Stimulated activated CD8-positive, alpha-beta memory T cell treated with anti-CD3 and anti-CD28 coated beads, Interleukin-2, amount 100 ng/mL, for 48 hours (primary cell): ENCODE measurements at places on chromosomes 1 and 21.

GRCh38 chr1:154623358-154623757 is 15.4 kb upstream of the ADAR start:
- no peak for DNase-seq

- DNase-seq, result no peak
These were observed 16.6 kb upstream of the ABCG1 start for GRCh38 chr21:42202321-42202720.

GRCh38 chr1:232385221-232385620 is 244.7 kb downstream of the SIPA1L2 start:
- no peak for DNase-seq

- DNase-seq, result no peak
These were observed 44.9 kb downstream of the DOCK7 start for GRCh38 chr1:62643283-62643682.

GRCh38 chr1:208303743-208304712 is 59.8 kb upstream of the PLXNA2 start:
- no peak for DNase-seq

DNA sequence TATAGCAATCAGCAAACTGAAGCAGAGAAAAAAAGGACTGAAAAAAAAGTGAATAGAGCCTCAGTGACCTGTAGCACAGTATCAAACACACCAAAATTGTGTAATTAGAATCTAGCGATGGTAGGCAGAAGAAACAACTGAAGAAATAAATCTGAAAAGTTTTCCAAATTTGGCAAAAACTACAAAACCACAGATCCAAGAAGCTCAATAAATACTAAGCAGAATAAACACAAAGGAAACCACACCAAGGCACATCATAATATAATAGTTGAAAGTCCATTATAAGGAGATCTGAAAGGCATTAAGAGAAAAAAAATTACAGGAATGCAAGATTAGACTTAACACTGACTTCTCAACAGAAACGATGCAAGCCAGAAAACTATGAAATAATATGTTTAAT is 7.1 kb upstream of the IL12RB2 start:
- DNase-seq, result no peak

DNA sequence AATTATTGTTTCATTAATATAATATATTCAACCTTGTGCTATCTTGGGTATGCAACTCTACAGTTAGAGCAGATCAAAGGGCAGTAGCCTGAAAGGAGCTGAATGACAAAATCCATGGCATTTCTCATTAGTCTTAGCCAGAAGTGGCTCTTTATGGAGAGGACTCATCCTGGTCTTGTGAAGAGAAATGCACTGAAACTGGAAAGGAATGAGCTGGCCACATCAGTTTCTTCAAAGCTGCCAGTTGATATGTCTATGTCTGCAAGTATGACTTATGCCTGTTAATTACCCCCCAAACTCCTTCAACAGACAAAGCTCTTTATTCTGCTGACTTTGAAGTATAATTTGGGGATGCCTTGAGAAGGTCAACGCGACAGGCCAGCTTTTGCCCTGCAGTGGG is 119.0 kb upstream of the UBE2U start:
- no peak for DNase-seq

GRCh38 chr1:85202092-85202863 is 1.5 kb upstream of the SYDE2 start:
- DNase-seq, result no peak

GRCh38 chr1:155017946-155018316 is 15.3 kb downstream of the ZBTB7B start:
- no peak for DNase-seq

- DNase-seq, result peak; percentile 17
These were observed 660 bp downstream of the GCLM start for GRCh38 chr1:93908394-93909145.

DNA sequence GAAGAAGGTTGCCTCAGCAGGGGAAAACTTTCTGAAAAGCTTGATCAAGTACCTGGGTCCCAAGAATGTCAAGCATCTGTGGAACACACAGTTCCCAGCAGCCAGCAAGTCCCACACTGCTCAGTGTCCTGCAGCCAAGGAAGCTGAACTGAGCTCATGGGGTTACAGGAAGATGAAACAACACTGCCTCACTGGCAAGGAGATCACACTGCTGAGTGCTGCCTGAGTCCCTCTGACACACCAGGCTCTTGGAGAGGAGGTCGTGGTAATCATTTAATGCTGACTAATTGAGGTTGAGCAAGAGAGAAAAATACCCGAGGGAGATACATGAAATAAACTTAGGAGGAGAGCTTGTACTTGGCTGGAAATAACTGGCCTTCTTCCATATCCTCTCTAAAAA is 75.2 kb downstream of the MPZL1 start:
- no peak for DNase-seq

GRCh38 chr1:87388411-87388810 is 59.7 kb downstream of the LMO4 start:
- DNase-seq, result no peak

- no peak for DNase-seq
These were observed 5.9 kb upstream of the PAFAH2 start for GRCh38 chr1:26003756-26004155.

- no peak for DNase-seq
These were observed 92.1 kb upstream of the POU3F1 start for GRCh38 chr1:38138498-38139233.

DNA sequence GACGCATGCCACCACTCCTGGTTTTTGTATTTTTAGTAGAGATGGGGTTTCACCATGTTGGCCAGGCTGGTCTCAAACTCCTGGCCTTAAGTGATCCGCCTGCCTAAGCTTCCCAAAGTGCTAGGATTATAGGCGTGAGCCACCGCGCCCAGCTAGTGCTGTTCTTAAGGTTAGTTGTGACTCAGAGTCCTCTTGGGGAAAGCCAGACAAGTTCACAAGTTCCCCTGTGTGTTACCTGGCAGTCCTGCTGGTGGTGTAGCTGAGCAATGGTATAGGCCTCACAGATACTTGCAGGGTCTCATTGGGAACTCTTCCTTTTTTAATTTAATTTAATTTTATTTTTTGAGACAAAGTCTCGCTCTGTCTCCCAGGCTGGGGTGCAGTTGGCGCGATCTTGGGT is 10.6 kb downstream of the CFAP126 start:
- no peak for DNase-seq

DNA sequence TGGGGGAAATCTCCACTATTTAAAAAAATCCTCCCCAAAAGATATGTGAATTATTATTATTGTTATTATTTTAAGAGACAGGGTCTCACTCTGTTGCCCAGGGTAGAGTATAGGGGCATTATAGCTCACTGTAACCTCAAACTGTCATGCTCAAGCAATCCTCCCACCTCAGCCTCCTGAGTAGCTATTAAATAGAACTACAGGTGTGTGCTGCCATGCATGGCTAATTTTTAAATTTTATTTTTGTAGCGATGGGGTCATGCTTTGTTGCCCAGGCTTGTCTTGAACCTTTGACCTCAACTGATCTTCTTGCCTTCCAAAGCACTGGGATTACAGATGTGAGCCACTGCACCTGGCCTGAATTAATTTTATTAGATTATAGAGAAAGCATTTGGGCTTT is 116.8 kb downstream of the RABGAP1L start:
- no peak for DNase-seq

GRCh38 chr1:72111662-72112061 is 170.7 kb downstream of the NEGR1 start:
- DNase-seq, result no peak

- peak; percentile 30 for DNase-seq
These were observed at the start of gene S100A2 for GRCh38 chr1:153565529-153566374. TSS of gene S100A2 (minus strand) at chr1:153565844. CDS start at chr1:153563877, 1,967 bp downstream.

GRCh38 chr21:31673321-31673912 is 13.9 kb downstream of the SOD1 start:
- DNase-seq, result no peak

DNA sequence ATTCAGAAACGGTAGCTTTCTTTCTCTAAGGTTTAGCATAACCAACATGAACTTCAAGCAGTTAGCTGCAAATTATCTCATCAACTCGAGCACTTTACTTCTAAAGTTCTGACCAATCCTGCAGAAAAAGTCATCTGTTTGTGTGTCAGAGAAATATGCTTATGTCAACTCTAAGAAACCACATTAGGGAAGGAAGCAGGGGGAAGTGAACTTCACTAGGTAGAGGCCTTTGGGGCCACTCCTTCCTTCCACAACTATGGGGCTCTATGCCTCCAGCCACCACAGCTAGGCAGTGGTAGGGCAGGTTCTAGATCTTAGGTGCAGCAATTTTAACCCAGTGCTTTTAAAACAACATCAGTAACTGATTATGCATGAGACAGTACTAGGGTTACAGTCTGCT is 375.9 kb downstream of the DSCAM start:
- DNase-seq, result no peak

GRCh38 chr1:218025454-218025853 is 259.6 kb upstream of the RRP15 start:
- no peak for DNase-seq

DNA sequence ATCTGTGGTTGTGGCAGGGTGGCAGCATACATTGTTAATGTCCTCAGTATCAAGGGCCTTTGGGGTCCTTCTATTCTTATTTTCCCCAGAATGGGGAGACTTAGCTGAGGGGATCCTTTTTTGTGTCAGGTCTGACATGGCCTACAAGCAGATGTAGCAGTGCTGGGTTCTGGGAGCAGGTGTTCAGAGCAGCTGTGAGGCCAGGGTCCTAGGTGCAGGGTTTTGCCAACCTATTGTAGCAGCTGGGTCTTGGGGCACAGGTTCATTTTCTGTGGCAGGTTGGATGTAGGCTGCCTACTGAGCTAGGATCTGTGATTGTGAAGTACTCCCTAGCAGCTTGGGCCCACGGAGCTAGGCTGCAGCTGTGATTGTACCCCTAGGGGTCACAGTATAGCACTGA is 60.1 kb downstream of the DIPK1A start:
- DNase-seq, result no peak

DNA sequence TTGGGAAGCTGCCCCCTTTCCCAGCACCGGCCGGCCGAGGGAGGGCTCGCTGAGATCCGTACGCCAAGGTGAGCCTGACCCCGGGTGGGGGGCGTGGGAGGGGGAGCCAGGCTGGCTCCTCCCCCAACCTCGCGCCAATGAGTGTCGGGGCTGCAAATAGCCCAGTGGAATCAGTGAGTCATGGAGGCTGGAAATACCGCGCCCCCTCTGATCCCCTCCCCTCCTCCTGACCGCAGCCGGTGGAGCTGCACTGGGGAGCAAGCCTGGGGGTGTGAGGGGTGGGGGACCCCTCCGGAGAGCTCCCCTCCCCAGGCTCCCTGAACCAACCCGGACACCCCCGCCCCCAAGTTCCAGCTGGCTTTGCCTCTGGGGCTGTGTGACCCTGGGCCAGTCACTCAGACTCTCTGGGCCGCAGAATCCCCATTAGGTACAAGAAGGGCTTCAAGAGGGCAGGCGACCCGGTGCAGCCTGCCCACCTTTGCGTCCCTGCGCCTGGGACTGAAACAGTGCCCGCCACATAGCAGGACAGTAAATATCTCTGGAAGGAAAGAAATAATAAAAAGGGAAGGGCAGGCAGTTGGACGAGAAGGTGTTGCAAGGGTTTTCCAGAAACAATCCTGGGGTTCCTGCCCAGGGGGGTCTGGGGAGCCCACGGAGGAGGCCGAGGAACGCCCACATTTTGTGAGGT is 4.5 kb downstream of the HSPB7 start:
- peak; percentile 41 for DNase-seq

DNA sequence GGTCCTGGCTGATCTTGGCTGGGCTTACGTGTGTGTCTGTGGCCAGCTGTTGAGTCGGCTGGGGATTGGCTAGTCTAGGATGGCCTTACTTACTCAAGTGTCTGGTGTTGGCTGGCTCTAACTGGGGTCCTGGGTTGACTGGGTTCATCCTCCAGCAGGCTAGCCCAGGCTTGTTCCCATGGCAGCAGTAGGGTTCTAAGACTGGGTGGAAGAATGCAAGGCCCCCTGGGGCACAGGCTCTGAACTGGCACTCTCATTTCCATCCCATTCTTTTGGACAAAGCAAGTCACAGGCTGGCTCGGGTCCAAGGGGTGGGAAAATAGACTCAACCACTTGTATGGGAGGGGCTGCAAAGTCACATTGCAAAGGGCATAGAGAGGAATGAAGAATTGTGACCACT is 7.9 kb upstream of the OPRD1 start:
- DNase-seq, result no peak

DNA sequence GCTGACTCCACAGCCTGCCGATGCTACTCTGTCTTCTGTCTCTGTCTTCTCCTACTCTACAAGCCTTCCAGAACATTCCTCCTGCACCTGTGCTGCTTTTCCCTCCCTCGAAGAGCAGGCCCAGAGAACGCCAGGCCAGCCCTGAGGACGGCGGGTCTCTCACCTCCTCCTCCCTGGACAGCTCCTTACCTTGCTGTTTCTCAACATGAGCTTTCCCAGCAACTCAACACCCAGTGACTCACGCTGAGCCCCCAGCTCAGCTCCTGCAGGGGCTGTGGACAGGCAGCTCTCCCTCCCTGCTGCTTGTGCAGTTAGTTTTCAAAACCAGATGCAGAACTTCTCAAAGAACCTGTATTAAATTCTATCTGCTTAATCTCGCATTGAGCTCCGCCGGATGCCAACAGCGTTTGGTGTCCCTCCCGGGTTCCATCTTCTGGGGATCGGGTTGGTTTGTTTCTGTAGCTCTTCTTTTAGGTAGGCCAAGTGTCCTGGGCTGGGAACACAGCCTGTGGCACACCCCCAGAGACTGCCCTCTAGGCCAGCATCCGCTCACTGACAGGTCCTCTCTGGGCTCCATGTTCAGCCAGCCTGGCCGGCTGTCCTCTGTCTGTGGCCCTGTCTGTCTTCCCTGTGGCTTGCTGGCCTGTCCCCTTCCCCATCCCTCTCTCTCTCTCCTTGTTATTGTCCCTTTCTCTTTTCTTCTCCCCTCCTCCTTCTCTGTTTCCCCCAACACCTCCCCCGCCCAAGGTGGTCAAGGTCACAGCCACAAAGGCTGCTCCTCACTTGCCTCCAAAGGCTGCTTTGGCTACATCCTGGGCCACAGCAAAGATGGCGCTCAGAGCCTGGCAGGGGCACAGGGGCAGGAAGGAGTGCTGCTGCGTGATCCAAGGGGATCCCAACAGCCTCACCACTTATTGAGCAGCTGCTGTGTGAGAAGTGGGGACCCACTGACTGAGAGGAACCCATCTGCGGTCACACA is 391.0 kb downstream of the MATN1 start:
- no peak for DNase-seq

DNA sequence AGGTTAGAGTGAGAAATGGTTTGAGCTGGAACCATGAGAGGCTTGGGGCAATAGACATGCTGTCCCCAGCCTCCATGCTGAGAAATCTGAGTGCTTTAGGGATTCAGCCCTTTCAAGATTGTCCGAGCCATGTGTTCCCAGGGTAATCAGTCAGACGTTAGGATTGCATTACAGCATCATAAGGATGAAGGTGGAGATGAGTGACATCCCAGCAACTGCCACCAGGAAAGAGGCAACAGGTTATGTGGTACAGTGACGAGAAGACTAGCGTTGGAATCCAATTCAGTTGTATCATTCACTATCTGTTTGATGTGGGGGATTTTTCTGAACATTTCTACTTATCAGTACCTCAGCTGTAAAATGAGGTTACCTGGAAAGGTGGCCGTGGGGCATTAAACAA is 1.7 kb downstream of the CAMK1G start:
- no peak for DNase-seq

- DNase-seq, result peak; percentile 21
These were observed 7.7 kb downstream of the ARHGEF19 start for GRCh38 chr1:16204634-16205333.

GRCh38 chr1:39369565-39369964 is 121.9 kb upstream of the BMP8A start:
- DNase-seq, result no peak
